ENCODE measurements at places on chromosomes 5 and 9.

- no peak for DNase-seq
These were observed 23.8 kb downstream of the SHC3 start for GRCh38 chr9:89154651-89155336.

GRCh38 chr5:76958991-76959767 is 6.3 kb downstream of the CRHBP start:
- DNase-seq, result no peak

DNA sequence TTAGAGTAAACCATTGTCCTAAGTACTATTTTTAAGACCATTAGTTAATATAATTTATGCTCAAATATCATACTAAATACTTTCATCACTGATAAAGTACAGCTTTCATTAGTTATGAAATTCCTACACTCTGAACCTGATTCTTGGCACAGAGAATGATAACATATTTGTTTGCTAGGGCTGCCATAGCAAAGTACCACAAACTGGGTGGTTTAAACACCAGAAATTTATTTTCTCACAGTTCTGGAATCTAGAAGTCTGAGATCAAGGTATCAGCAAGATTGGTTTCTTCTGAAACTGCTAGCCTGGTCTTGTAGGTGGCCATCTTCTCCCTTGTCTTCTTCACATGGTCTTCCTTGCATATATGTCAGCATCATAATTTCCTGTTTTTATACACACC is 608.4 kb downstream of the TLE1 start:
- DNase-seq, result no peak

DNA sequence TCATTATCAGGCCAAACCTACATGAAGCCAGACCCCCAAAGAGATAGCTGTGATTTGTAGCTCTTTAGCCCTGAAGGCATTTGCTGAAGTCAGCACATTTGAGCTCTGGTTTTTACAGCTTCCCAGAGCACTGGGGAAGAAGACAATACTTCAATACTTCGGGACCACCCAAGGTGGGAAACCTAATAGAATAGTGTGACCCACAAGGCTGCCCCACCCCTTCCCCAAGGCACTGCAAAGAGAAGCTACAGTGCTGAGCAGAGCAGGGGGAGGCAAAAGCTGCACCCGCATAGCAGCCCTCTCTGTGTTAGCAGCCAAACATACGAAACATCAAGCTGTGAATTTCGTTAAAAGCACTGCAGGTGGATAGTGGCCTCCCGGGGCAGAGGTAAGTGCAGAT is 87.3 kb downstream of the HSD17B3 start:
- DNase-seq, result no peak

- DNase-seq, result no peak
These were observed 85.1 kb downstream of the BRINP1 start for GRCh38 chr9:119284118-119284517.

- no peak for DNase-seq
These were observed 69.7 kb upstream of the ADCY2 start for GRCh38 chr5:7325975-7326913.

DNA sequence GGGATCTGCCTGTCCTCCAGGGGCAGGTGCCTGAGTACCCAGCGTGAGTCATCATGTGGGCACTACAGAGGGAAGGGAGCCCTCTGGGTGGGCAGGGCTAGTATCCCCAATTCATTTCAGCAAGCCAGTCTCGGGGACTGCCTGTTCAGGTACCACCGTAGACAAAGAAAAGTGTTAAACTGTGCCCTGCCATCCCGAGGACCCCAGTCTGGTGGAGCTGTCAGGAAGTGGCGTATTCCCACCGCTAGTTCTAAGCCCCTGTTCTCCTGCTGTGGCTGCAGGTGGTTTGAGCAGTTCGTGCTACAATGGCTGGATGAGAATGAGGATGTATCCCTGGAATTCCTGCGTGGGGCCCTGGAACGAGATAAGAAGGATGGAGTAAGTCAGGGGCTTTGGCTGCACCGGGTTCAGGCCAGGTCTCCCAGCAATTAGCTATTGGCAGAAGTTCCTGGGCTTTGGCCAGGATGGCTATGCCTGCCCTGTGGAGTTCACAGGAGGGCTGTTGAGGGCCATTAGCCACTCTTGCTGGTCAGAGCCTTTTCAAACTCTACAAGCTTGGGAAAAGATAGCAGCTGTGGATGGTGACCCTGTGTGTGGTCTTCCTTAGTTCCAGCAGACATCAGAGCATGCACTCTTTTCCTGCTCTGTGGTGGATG is 93.2 kb upstream of the RUSC2 start:
- DNase-seq, result no peak

DNA sequence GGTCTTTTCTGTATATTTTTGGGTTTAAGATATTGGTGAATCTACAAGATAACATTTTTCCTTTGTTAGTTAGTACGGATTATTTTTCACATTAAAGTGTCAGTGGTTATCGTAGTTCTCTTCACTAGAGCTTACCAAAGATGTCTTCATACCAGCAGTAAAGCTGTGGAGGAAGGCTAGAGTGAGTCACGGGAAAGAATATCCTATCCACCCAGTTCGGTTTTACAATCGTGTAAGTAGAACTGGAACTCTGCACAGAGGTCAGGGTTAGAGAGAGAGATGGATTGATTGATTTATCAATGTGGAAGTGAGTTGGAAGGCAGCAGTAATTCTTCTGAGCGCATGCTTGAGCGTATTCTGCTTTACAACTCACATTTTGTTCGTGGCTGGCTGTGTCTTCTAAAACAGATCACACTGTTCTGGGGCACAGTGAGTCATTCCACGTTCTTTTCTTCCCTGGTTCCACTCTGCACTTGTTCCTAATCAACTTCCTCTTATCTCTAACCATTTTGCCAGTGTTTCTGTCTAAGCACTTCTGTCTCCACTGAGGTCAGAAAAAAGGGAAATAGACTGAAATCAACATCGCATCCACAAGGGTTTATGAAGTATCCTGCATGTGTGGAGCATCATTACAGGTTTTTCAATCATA is 86.5 kb upstream of the ARRDC3 start:
- no peak for DNase-seq

GRCh38 chr9:78695519-78695918 is 398.6 kb downstream of the PSAT1 start:
- DNase-seq, result no peak

- peak; percentile 78 for DNase-seq
These were observed 18.7 kb downstream of the LCP2 start for GRCh38 chr5:170278611-170279458.

DNA sequence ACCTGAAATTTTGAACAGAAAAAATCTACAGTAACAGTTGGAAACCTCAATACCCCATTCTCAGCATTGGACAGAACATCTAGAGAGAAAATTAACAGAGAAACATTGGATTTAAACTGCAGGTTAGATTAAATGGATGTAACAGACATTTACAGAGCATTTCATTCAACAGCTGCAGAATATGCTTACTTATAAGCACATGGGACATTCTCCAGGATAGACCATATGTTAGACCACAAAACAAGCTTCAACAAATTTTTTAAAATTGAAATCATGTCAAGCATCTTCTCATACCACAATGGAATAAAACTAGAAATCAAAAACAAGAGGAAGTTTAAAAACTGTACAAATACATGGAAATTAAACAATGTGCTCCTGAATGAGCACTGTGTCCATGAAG is 316.3 kb downstream of the FAM170A start:
- no peak for DNase-seq

DNA sequence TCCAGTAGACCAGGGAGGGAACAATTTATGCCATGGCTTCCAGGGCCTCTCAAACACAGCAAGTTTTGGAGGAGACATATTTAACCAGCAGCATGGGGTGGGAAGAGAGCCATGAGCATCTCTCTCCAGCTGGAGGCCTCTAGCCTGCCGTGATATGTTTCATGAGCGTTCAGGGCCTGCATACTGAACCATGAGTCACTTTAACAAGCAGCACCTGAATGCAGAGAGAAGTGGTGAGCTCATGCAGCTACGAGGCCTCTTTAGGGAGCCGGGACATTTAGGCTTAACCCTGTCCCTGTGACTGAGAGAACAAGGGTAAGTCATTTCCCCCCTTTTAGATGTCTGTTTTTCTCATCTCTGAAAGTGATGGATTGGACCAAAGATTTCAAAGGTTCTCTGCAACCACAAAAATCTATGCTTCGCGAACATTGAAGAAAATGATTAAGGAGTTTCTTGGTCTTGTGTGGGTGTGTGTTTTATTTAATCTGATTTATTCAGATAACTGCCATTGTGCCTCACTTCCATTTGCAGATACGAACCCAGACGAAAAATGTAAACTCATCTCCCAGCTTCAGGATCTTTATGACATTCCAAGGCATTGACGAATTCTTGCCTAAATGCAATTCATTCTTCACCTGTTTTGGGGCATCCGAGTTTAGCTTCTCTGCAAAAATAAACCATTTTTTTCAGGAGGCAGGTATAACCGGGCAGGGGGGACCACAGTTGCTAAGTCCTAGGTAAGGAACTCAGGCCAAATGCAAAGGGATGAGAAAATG is 157.0 kb downstream of the GABBR2 start:
- DNase-seq, result no peak

- no peak for DNase-seq
These were observed 231.3 kb downstream of the FSTL4 start for GRCh38 chr5:133381041-133381440.

GRCh38 chr5:5266297-5266696 is 126.2 kb downstream of the ADAMTS16 start:
- DNase-seq, result no peak

- DNase-seq, result no peak
These were observed 10.6 kb downstream of the TAS2R1 start for GRCh38 chr5:9619331-9620092.

DNA sequence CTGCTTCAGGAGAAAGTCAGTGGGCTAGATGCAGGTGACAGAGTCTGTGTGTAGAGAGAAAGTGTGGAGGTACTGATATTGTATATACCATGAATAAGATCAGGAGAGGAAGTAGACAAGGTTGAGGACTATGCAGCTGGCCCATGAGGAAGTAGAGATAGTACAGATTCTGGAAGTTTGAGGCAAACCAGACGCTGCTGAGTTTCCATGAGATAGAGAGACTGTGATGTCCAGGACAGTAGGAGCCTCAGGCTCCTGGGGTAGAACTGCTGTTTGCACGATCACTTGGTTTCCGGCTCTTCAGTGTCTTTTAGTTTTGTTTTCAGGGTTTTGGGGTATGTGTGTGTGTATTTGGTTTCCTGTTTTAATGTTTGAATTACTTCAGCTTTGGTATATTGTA is 13.6 kb downstream of the OTULINL start:
- no peak for DNase-seq

DNA sequence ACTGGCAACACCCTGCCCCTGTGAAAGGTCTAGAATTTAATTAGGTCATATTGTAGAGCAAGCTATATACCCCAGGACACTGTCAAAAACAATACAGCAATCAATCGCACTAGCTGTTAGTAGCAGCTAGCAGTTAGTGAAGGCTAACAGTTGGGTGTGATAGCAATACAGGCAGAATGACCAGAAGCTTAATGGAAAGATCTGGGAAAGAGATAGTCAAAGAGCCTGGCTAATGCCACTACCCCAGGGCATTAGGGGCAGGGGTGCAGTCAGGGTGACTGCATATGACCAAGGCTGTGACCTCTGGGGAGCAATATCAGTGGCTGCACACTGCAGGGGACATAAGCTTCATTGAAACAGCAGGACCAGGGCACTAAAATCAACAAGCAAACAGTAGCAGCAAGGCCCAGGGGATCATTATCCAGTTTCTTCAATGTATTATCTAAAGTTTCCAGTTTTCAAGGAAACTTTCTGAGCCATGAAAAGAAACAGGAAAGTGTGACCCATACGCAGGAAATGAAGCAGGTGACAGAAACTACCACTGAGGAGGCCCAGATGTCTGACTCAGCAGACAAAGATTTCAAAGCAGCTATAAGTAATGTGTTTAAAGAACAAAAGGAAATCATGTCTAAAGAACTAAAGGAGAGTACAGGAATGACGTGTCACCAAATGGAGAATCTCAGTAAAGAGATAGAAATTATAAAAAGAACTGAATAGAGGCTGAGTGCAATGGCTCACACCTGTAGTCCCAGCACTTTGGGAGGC is 82.4 kb downstream of the ZNF354C start:
- no peak for DNase-seq

GRCh38 chr5:50559955-50560354 is 106.5 kb upstream of the PARP8 start:
- DNase-seq, result no peak

DNA sequence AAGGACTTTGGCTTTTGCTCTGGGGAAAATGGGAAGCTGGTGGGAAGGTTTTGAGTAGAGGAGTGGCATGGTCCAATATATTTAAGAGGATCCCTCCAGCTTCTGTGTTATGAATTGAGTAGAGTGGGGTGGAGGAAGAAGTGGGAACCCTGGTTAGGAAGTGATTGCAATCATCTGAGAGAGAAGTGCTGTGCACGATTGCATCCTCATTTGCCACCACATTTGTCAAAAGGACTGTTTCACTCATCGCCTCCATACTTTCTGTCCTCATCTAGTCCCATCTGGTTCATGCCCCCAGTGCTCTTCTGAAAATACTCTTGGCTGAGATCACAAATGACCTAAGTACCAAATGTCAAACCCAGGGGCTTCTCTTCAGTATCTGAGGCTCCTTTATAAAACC is 192.1 kb downstream of the RAB3C start:
- DNase-seq, result no peak

GRCh38 chr5:171926311-171926710 is 80.1 kb downstream of the FBXW11 start:
- DNase-seq, result no peak

GRCh38 chr9:126125577-126125976 is 201.1 kb upstream of the MVB12B start:
- no peak for DNase-seq

GRCh38 chr9:16868701-16869100 is 1.8 kb downstream of the BNC2 start:
- DNase-seq, result no peak

DNA sequence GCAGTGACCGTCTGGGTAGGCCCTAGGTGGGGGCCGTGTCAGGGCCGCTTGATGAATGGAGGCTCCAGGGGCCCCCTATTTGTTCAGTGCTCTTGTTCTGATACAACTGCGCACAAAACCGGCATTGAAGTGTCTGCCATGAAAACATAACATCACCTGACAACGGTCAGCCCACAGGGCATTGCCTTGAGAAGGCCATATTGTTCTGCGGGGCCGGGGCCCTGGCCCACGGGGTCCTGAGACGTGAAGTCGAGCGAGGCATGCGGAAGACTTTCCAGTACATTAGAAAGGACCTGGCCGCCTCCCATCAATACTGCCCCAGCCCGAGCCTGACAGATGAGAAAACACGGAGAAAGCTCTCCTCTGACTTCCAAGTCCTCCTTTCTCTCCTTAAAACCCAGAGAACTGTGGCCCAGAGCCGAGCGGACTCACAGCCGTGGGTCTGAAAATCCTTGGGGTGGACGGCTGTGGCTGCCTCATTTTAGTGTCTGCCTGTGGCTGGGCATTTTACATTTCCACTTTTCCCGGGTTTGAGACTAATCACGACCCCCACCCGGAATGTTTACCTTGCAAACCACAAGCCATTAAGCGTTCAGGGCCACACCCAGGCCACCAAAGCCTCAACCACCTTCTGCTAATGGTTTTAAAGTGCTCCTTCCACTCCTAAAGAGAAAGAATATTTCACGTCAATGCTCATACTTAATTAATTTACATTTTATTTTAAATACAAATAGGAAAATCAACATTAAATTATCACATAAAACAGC is 391.0 kb upstream of the IRX2 start:
- DNase-seq, result no peak

- no peak for DNase-seq
These were observed 96.3 kb downstream of the ERCC6L2 start for GRCh38 chr9:95971815-95972214.
